Naive B cell (primary cell): ENCODE measurements at places on chromosomes 13 and 19.

- no peak for DNase-seq
Observed at GRCh38 chr19:2060884-2061494, 9.9 kb upstream of the MKNK2 start.

GRCh38 chr19:55031178-55031577 is 6.9 kb downstream of the GP6 start:
- no peak for DNase-seq

- peak; percentile 73 for DNase-seq
Observed at GRCh38 chr19:662207-662961, 630 bp downstream of the RNF126 start.

GRCh38 chr19:17206736-17207581 is 8.2 kb upstream of the USE1 start:
- no peak for DNase-seq

DNA sequence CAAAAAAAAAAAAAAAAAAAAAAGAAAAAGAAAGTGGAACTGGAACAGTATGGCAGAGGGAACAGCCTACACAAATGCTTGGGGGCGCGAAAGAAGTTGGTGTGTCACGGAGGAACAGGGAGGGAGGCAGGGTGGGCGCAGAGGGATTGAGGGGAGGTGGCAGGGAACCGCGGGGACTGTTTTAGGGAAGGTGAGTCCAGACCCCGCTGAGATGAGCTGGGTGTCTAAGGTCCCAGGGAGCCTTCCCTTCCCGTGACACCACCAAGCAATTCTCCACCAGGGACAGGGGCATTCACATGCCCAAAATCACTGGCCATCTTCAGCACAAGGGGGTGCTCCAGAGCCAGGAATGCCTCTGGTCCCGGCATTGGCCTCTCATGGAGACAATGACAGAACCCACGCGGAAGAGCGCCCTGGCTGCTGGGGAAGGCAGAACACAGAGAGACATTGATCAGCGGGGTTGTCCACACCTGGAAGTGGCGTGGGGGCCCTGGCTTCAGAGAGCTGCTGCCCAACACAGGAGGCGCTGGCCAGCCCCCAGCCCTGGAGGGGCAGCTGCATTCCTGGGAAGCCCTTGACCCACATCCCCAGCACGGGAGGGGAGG is 6.9 kb downstream of the PEAK3 start:
- no peak for DNase-seq
